Colonic mucosa (tissue), 4 donors: ENCODE measurements at places on chromosomes 2 and 18. TPM values are rescaled to one million over a fixed set of nuclear protein-coding genes. Genes with fewer than 3 reads are reported as not detected.

UPP2 gene
- not detected for total RNA-seq

DHRS9 gene
- total RNA-seq, result 102 TPM

POTEE gene
- total RNA-seq, result 0.11 TPM

GPD2 gene
- 61.1 TPM for total RNA-seq

DNA sequence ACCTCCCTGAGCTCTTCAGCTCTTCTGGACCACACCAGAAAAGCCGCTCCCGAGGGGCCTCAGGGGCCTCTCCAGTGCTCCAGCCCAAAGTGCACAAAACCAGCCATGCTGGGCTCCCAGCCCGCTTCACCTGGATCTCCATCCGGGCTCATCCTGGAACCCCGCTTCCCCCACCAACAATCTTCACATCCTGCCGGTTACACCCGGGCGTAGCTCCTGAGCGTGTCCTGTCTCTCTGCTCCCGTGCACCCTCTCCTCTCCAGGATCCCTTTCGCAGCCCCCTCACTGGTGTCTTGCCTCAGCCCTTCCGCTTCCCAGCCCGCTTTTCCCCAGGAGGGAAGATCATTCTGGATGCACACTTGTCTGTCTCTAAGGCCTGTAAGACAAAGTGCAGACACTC, 123.7 kb upstream of the GLI2 start:
- H3K4me1 ChIP-seq, result no peaks in the 10 kb centered on the region
- no peak overlapping the region for H3K4me3 ChIP-seq

GRCh38 chr18:12515550-12515949, 107.8 kb downstream of the PRELID3A start:
- no peak overlapping the region for H3K27ac ChIP-seq
- DNase-seq, result no peak
- H3K27me3 ChIP-seq, result no peaks in the 10 kb centered on the region
- no peak overlapping the region for H3K4me3 ChIP-seq
- H3K4me1 ChIP-seq, result no peaks in the 10 kb centered on the region

- DNase-seq, result no peak
- H3K27me3 ChIP-seq, result no peaks in the 10 kb centered on the region
- no peak overlapping the region for H3K4me3 ChIP-seq
- H3K27ac ChIP-seq, result no peak overlapping the region
- no peaks in the 10 kb centered on the region for H3K4me1 ChIP-seq
Measured at GRCh38 chr2:224143526-224143925, 104.4 kb upstream of the SERPINE2 start.

DNA sequence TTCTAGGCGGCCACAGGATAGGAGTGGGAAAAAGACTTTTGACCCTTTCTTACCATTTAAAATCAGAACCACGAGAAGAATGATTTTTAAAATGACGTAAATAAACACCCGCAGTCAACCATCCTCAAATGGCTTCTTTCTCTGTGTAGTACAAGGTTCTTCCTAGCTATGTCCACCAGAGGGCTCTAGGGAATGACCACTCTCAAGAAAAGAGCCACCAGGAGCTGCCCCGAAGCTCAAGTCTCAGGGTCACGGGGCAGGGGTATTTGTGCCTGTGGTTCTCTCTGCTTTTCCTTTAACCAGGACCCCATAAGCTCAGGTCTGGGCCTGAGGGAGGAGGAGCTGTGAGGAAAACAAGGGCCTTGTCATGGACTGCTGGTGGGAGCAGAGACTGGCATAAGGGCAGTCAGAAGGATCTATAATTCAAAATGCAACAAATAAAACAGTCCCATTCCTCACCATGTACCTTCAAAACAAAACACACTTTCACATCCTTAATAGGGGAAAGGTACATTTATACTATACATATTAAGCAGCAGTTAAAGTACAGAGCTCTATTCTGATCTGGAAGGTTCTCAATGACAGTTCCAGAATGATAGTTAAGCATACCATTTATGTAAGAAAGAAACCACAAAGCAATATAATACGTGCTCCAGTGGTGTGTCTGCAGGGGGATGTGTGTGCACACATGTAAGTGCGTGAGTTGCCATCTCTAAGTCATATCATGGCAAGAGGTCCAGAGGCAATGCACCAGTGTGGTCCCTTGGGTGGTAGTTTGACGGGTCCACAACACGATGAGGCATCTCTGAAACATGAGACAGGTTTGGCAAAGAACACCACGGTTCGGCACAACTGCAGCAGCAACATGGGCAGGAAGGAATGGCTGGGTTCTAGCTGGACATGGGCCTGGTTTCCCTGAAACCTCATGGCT, 18.6 kb downstream of the LYPD1 start:
- no peak overlapping the region for H3K27ac ChIP-seq
- no peak overlapping the region for H3K4me3 ChIP-seq
- H3K36me3 ChIP-seq, result no peaks in the 10 kb centered on the region
- DNase-seq, result no peak
- no peaks in the 10 kb centered on the region for H3K4me1 ChIP-seq

DNA sequence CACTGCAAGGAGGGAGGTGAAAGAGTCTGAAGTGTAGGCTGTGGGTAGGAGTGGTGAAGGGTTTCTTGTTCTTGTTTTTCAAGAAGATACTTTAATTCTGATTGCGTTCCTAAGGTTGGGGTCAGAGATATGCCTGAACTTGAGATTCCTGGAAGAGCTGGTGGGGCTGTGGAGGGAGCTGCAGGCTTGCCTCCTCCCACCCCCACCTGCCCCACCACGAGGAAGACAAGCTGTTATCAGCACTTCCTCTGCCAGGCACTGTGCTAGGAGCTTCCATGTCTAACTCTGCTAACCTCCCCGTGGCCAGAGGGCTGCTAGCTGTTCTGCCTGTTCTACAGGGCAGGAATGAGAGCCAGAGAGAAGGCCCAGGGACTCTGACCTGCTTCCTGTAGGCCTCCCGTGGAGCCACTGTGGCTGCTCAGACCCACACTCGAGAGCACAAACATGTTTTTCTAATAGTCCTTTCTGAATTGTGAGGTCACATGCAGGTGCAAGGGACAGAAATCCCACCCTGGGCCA, 13.7 kb downstream of the ANKRD23 start:
- no peaks in the 10 kb centered on the region for H3K27me3 ChIP-seq
- no peaks in the 10 kb centered on the region for H3K4me1 ChIP-seq
- no peak overlapping the region for H3K4me3 ChIP-seq
- H3K27ac ChIP-seq, result no peak overlapping the region

DNA sequence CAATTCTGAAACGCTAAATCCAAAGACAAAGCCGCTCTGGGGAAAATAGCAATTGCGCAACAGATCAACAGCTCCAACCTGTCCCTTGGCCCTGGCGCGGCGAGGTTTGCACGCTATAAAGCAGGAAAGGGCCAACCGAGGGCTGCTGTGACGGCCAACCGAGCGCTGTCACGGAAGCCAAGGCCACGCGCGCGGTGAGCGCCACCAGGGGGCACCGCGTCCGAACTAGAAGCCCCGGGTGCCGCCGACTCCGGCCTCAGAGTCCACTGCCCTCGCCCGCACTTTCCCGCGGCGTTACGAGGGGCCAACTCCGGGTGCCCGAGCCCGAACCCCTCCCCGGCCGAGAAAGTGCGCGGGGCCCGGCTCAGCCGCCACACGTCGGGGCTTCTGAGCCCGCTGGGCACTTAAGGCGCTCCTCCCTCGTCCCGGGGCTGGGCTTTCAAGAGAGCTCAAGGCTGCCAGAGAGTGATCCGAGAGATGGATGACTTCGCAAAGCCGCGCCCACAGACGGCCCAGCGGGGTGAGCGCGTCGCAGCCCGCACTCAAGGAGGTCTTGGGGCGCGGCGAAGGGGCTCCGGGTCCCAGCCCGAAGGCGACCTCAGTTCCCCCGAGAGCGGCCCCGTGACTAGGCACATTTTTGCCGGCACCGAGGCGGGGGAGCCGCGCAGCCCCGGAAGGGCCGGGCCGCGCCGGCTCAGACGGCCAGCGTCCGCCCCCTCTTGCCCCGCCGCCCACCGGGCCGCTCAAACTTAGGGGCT, 897 bp downstream of the NFE2L2 start:
- H3K27ac ChIP-seq, result peak overlapping the region; percentile 100
- no peaks in the 10 kb centered on the region for H3K4me1 ChIP-seq
- H3K4me3 ChIP-seq, result peak overlapping the region; percentile 94
- H3K36me3 ChIP-seq, result no peaks in the 10 kb centered on the region
- peak; percentile 100 for DNase-seq

GRCh38 chr2:162243294-162243693, at the start of gene FAP:
Gene FAP (minus strand): TSS chr2:162243445. CDS start chr2:162243327, 118 bp downstream.
- H3K36me3 ChIP-seq, result no peaks in the 10 kb centered on the region
- peak within 1 kb of the TSS; percentile 41 for H3K27ac ChIP-seq
- no peaks in the 10 kb centered on the region for H3K27me3 ChIP-seq
- no peak within 1 kb of the TSS for H3K4me3 ChIP-seq
- H3K4me1 ChIP-seq, result no peaks in the 10 kb centered on the region

- no peak overlapping the region for H3K4me3 ChIP-seq
- H3K27me3 ChIP-seq, result no peaks in the 10 kb centered on the region
- H3K4me1 ChIP-seq, result no peaks in the 10 kb centered on the region
Measured at GRCh38 chr2:101775092-101775491, 77.6 kb downstream of the MAP4K4 start.

GRCh38 chr2:196431957-196432356, 207.6 kb upstream of the CCDC150 start:
- no peaks in the 10 kb centered on the region for H3K36me3 ChIP-seq
- H3K4me1 ChIP-seq, result no peaks in the 10 kb centered on the region
- H3K27ac ChIP-seq, result no peak overlapping the region
- H3K4me3 ChIP-seq, result no peak overlapping the region

- no peaks in the 10 kb centered on the region for H3K36me3 ChIP-seq
- DNase-seq, result no peak
- no peak overlapping the region for H3K4me3 ChIP-seq
- no peaks in the 10 kb centered on the region for H3K27me3 ChIP-seq
- no peaks in the 10 kb centered on the region for H3K4me1 ChIP-seq
Measured at GRCh38 chr2:56128235-56128634, 55.6 kb upstream of the CCDC85A start.

DNA sequence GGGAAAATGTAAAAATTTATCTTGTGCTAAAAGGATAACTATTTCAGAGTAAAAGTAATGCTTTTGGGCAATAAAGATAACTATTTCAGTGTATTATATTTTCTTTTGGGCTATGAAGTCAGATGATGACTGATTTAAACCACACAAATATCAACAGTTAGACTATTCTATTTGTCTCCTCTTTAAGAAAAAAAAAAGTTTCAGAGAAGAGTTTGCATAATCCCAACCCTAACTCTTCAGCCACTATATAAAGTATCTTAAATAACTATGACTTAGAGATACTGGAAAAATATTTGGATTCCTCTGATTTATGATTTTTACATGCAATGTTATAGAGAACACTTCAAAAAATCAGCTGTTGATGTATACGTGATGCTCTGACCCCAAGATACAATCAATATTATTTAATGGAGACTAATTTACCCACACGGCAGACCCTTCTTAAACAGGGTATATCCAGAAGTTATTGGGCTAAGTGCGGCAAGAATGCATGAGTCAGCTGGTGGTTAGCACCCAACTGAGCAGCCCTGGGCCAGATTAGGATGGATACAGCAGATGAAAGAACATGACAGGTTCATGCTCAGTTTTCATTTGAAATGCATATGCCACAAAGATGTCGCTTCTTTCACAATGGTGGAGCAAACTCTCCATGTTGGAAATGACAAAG, 279.0 kb downstream of the AFF3 start:
- H3K36me3 ChIP-seq, result no peaks in the 10 kb centered on the region
- H3K4me3 ChIP-seq, result no peak overlapping the region
- H3K4me1 ChIP-seq, result no peaks in the 10 kb centered on the region
- H3K27ac ChIP-seq, result no peak overlapping the region
- DNase-seq, result no peak

DNA sequence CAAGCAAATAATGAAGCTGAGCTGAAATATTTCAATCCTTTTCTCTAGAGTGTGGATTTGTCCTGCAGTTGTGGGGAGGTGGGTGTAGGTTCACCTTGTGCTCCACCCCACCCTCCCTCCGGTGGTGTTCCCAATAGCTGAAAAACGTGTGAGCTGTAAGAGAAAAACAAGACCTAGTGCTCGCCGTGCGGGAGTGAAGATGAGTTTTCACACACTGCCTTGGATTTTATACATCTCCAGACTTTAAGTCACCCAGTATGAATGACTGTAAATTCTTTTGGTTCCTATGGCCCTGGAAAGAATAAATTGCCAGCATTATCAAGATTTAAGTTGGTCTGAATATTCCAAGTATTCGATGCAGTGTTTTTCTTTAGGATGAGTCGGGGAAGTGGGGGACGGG, 1.9 kb upstream of the SOX11 start:
- no peak for DNase-seq
- no peak overlapping the region for H3K4me3 ChIP-seq
- H3K27me3 ChIP-seq, result peaks cover 19% of the 10 kb centered on the region
- H3K36me3 ChIP-seq, result no peaks in the 10 kb centered on the region
- no peak overlapping the region for H3K27ac ChIP-seq
- no peaks in the 10 kb centered on the region for H3K4me1 ChIP-seq

GRCh38 chr2:54897420-54898310, 152.6 kb downstream of the RTN4 start:
- no peak overlapping the region for H3K27ac ChIP-seq
- no peak overlapping the region for H3K4me3 ChIP-seq
- H3K4me1 ChIP-seq, result no peaks in the 10 kb centered on the region
- no peaks in the 10 kb centered on the region for H3K36me3 ChIP-seq
- H3K27me3 ChIP-seq, result no peaks in the 10 kb centered on the region
- DNase-seq, result no peak

DNA sequence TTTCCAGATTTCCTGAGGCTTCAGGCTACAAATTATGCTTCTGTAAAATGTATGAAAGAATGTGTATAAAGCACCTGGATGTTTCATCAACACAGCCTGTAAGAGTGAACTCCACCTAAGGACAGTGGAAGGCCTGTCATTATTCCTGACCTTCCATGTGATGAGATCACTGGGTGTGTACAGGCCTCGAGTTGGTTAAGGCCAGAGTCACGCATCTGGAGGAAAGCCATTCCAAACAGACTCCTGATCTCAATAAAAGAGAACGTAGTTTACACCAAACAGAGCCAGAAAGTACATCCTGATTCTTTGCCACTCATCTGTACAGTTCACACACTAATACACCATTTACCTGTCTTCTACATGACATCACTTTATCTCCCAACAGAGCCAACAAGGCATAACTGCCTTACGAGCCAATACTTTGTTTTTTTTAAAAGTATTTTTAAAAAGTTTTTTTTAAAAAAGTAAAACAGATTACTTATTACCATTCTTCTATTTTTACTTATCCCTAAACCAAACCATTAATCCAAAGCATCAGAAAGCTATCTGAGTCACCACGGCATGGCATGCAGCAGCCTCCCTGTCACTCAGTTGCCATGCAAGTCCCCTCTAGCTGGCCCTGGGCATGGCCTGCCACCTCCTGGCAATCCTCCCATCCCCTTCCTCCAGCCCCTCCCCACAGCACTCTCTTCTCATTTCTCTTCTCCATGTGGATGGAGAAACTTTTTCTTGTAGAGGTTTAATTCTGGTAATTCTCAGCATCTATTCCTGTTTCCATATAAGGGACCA, 78.8 kb upstream of the TFCP2L1 start:
- peaks cover 4% of the 10 kb centered on the region for H3K4me1 ChIP-seq
- H3K36me3 ChIP-seq, result no peaks in the 10 kb centered on the region
- H3K27me3 ChIP-seq, result no peaks in the 10 kb centered on the region
- H3K4me3 ChIP-seq, result no peak overlapping the region

DNA sequence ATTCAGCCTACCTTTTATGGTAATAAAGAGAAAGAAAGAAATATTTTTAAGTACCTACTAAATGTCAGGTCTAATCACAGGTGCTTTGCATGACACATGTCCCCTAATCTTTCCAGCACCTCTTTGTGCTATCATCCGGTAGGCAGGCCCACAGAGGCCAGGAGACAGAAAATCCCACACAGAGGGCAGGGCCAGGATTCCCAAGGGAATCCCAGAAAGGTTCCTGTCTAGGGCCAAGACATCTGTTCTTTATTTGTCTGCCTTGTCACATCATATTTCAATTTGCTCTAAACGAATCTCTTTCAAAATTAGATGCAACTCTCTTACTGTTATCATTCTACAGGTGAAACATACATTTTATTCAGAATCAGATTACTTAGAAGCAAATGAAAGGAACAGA, 676.1 kb upstream of the GYPC start:
- no peak overlapping the region for H3K4me3 ChIP-seq
- no peak for DNase-seq
- H3K4me1 ChIP-seq, result no peaks in the 10 kb centered on the region
- no peak overlapping the region for H3K27ac ChIP-seq
- no peaks in the 10 kb centered on the region for H3K36me3 ChIP-seq
- no peaks in the 10 kb centered on the region for H3K27me3 ChIP-seq
